ENCODE measurements at places on chromosomes 1 and 21. TPM values are rescaled to one million over a fixed set of nuclear protein-coding genes. Genes with fewer than 3 reads are reported as not detected.

The LDLRAD1 gene
- total RNA-seq = not detected

DNA sequence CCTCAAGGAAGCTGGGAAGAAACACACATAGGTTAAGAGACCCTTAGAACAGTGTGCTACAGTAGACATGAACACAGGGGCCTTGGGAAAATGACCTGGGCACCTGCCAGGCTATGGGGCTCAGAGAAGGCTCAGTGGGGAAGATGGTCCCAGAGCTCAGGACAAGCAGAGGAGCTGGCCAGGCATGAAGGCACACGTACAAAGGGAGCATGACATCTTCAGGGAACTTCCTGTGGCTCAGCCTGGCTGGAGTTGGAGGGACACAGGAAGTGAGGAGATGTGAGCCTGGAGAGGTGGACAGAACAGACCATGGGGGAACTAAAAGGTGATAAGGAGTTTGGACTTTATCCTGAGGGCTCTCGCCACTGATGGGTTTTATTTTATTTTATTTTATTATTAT, 3.8 kb upstream of the SLC50A1 start:
- H3K4me1 ChIP-seq = peaks cover 26% of the 10 kb centered on the region
- H3K36me3 ChIP-seq = peaks cover 8% of the 10 kb centered on the region
- DNase-seq = no peak
- H3K27me3 ChIP-seq = peaks cover 25% of the 10 kb centered on the region
- no peak overlapping the region for H3K27ac ChIP-seq

GRCh38 chr1:182015360-182015759, 46.2 kb downstream of the ZNF648 start:
- H3K27ac ChIP-seq = no peak overlapping the region
- no peak for DNase-seq
- no peaks in the 10 kb centered on the region for H3K36me3 ChIP-seq
- H3K4me3 ChIP-seq = no peak overlapping the region
- H3K27me3 ChIP-seq = peaks cover 12% of the 10 kb centered on the region
- no peaks in the 10 kb centered on the region for H3K4me1 ChIP-seq

The SLC44A3 gene
- not detected for total RNA-seq
